ENCODE measurements at places on chromosomes 5 and 9.

DNA sequence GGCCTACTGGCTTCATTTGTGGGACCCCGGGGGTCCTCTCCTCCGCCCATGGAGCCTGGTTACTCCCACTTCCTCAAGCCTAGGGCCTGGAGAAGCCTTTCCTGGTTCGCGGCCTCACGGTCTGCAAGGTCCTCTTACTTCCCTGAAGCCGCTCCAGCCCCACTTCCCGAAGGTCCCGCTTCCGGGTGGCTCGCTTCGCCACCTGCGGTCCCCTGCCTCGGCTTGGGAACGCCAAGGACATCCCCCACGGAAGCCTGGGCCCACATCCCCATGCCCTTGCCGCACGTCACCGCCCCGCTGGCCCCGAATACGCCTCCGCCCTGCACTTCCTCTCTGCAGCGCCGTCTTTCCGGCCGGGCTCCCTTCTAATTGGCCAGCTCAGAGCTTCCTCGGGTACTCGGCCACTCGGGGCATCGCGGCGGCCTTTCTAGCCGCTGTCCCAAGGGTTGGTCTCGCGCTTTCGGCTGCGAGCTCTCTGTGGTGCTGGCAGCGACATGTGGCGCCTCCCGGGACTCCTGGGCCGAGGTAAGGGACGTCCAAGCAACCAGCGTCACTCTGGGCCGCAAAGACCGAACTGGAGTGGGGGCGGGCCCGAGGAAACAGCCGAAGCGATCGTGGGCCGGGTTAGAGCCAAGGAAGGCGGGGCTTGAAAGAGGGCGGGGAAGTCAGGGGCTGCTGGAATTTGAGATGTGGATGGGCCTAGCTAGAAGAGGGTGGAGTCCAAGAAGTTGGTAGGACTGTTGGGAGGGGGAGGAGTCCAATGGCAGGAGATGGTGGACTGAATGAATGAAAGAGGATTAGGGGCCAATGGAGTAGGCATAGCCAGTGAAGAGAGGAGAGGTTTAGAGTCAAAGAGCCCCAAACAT is at the start of gene DELE1:
Gene DELE1 (plus strand): TSS at position 424 of the 866 bp plus-strand sequence. CDS start 71 bp downstream, at position 495.
- peak; percentile 88 for DNase-seq

DNA sequence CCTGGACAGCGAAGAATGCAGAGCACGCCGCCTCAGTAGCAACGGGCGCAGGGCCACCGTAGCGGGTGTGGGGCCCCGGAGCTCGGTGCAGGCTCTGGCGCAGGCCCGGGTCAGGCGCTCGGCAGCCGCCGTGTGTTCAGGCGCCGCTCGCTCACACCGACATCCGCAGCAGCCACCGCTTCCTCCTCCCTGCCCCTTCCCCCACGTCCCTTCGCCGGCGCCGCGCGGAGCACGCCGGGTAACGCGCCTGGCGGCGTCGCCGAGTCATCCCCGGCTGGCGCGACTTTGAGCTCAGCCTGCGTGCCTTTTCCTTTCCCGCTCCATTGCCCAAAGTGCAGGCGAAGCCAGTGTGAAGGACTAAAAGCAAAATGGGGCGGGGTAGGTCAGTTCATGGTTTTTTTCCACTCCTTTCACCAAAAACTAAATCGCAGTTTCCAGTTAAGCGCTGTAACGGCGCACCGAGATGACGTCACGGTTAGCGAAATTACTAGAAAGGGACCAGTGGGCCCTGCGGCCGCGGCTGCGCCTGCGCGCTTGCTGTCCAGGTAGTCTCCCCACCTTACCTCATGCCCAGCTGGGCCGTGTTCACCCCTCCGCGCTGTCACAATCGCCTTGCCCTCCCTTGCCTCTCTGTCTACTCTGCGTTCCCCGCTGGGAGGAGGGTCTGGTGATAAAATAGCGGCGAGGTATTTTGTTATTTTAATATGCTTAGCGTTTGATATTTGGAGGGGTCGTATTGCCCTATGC is at the start of gene UBQLN1:
Gene UBQLN1 (minus strand): TSS at position 191 of the 747 bp plus-strand sequence. CDS start 279 bp downstream, outside the sequence.
- DNase-seq: peak; percentile 77

DNA sequence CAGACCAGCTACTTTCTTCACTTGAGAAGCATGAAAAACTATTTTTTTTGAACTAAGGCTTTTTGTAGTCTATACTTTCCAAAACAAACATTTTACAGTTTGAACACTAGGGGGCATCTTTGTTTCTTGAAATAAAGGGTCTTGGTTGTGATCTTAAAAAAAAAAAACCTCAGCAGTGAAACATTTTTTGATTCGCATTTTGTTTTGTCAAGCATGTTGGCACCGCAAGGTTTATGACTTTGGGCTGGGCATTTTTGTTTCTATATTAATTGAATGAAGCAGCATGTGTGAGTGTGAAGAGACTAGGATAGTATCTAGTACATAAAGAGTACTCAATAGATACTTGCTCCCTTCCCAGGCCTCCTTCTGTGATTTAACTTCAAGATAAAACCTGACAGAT is 31.6 kb upstream of the ACOT12 start:
- no peak for DNase-seq

DNA sequence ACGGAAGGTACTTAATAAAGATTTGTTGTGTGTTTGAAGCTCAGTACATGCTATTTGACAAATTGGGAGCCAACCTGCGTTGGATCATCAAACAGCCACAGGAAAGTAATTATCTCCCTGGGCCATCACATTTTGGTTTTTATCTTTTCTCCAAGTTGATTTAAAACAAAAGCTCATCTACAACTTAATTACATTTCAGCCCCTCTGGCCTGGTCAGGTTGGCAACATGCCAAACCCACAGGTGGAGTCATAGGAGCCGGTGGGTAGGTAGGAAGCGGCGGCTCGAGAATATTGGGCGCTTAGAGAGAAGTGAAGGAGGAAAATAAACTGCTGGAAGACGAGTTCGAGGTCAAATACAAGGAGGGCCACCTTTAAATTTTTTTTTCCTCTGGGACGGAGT is 64.9 kb upstream of the FANCC start:
- no peak for DNase-seq

DNA sequence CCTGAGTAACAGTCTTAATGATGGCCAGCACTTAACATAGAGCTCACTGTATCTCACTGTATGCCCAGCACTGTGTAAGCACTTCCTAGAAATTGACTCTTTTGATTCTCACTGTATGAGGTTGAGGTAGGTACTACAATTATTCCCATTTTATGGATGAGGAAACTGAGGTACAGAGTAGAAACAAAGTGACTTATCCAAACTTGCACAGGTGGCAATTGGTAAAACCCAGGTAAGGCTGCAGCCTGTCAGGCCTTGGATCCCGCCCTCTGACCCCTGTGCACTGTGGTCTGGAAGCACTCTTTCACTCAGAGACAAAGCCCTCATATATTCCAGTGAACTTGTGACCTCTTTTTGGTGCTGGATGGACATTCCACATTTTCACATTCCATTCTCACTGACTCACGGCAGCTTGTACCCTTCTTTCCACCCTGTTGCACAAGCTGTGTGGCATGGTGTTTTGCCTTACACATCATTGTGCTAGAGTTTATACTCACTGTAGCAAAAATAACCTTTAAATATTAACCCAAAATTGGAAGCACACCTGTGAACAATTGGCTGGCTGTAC is 21.7 kb downstream of the ANKRD55 start:
- DNase-seq: no peak

- DNase-seq: no peak
Measured at GRCh38 chr5:68214482-68215207, 911 bp upstream of the PIK3R1 start.

DNA sequence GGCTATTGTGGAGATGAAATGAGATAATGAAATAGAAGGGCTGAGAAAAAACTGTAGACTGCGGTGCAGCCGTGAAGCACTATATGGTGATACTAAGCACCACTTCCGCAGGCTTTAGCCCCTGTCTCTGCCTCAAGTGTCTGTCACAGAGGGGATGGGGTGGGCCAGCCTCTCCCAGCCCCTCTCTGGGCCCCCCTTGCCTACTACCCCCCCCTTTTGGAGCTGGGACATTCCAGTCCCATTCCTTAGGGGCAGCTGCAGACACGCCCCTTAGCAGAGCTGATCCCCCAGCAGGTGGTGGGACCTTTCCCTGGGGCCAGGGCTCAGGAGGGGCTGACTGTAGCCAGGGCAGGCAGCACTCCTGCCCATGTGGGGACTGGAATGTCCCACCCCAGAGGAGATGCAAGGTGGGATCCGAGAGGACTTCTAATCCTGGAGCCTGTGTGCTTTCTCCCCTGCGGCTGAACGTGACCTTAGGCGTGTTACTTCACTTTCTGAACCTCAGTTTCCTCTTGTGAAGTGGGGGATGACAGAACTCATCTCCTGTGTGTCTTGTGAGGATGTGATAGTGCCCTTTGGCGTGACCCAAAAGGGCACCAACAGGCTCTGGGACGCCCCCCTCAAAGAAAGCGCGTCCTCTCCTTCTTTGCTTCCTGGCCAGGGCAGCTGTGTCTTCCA is 1.9 kb downstream of the N4BP3 start:
- no peak for DNase-seq

- no peak for DNase-seq
Measured at GRCh38 chr5:125974679-125975078, 448.5 kb upstream of the GRAMD2B start.

GRCh38 chr9:37997636-37998374 is 71.2 kb downstream of the SHB start:
- DNase-seq: no peak

- no peak for DNase-seq
Measured at GRCh38 chr5:61496860-61497259, 164.8 kb downstream of the ZSWIM6 start.

DNA sequence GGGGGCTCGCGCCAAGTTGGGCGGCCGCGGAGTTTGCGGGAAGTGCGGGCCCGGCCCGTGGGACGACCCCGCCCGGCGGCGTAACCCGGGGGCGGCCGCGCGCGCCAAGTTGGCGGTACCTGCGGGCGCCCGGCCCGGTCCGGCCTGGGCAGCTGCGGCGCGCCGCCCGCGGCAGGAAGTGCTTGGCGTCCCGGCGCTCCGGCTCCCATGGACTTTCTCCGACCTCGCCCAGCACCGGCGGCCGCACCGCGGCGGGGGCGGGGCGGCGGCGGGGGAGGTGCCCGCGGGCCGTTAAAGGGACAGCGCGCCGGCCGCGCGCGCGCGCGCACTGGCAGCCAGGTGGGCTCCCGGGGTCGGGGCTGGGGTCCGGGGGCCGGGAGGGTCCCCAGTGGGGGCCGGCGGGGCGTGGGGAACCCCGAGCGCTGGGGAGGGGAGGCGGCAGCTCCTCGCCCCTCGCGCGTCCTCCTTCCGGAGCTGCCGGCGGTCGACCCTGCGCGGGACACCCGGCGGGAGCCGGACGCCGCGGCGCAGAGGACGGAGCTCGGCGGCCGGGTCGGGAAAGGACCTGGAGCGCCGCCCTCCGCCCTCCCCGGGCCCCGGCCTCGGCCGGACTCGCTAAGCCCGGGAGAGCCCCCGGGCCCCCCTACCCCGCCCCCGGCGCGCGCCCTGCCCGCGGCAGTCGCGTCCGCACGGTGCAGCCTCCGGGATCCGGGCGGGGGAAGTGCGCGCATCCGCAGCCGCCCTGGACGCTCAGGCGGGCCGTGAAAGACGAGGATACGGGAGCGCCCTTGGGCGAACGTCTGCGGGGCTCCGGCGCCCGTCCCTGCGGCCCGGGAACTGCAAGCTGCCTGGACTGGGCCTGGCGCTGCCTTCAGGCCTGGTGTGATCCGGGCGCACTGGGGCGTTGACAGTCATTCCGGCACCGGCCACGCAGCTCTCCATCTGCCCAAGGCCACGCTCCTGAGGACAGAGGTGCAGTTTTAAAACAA is at the start of gene NACC2:
Gene NACC2 (minus strand): TSS at position 220 of the 989 bp plus-strand sequence. CDS start 44,768 bp downstream, outside the sequence.
- no peak for DNase-seq

GRCh38 chr9:100739666-100740065 is 161.8 kb downstream of the CAVIN4 start:
- DNase-seq: no peak

DNA sequence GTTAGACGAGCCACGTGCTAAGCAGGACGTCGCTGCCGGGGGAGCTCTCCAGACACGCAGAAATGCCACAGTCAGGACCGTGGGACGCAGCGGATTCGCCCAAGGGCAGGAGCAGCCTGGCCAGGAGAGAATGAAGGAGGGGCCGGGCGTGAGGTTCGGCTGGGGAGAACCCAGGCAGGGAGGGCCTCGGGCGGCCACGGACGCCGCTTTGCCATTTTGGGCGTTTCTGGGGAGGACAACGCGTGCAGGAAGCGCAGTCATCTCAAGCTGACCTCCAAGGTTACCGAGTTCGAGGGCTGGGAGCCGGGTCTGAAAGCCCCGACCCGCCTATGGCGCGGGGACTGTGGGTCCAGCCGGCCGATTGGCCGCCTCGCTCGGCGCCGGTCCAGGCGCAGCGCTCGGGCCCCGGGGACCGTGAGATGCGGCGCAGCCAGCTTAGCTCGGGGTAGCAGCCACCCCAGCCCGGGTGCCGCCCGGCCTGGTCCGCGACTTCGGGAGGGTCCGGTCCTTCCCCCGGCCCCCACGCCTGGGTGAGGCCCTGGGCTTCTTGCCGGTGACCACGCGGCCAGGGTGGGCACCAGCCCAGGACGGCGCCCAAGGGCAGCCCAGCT is 760 bp upstream of the MAN1B1 start:
- no peak for DNase-seq

DNA sequence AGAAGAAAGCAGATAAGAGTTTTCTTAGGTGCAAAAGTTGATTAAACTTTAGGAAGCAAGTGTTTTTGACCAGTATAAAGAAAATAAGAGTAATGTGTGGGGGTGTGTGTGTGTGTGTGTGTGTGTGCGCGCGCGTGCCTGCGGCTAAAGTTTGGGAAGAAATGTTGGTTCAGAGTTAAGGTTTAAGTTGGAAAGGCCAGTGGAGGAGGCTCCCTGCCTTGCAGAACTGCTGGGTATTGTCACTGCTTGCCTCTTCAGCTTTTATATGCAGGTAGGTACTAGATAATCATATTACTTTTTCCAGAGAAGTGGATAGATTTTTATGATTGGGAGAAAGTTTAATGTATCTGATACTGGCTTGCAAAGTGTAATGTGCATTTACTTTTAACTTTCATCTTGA is 2.0 kb downstream of the PIK3R1 start:
- DNase-seq: no peak

DNA sequence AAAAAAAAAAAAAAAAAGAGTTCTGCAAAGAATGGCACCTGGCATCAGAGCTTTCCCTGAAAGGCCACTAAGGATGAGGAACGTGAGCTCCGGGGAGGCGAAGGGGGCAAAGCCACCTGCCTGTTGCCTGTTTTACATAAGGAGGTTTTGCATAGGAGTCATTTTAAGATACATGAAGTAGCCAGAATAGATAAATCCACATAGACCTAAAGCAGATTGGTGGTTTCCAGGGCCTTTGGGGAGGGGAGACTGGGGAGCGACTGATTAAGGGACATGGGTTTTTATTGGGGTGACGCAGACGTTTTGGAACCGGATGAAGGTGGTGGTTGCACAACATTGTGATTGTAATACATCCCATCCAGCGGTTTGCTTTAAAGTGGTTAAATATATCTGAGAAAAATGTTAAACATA is 7.1 kb downstream of the NEK6 start:
- no peak for DNase-seq

- no peak for DNase-seq
Measured at GRCh38 chr9:77592476-77592875, 55.6 kb downstream of the GNA14 start.

All from esophagus squamous epithelium (tissue), 5 donors.